ENCODE measurements at places on chromosomes 1 and 21.

- DNase-seq = no peak
These were observed 386.6 kb downstream of the KIF26B start for GRCh38 chr1:245541369-245541768.

- DNase-seq = no peak
These were observed at the start of gene FCAMR for GRCh38 chr1:206970446-206970845. TSS of gene FCAMR (minus strand) at chr1:206970460. CDS start at chr1:206970125, 335 bp downstream.

GRCh38 chr1:198361237-198361767 is 179.2 kb downstream of the ATP6V1G3 start:
- no peak for DNase-seq

DNA sequence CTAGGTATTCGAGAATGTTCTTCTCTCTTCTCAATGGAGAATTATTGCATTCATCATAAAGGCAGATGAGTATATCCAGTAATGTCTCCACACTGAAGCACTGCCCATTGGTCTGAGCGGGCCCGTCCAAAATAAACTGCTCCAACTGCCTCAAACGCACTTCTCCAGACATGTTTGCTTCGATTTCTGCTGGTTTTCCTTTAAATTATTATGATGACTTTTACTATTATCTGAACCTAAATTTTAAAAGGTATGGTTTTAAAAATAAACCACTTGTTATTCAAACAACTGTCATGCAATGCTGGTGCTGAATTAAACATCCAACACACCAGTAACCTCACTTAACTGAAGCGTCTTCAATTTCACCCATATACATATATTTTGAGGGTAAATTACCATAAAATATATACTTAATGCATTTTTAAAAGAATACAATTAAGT is 1.3 kb downstream of the CDC42BPA start:
- DNase-seq = no peak

- DNase-seq = no peak
These were observed 43.2 kb downstream of the CELF3 start for GRCh38 chr1:151673407-151673806.

GRCh38 chr1:228338521-228339051 is 68.0 kb downstream of the TRIM11 start:
- DNase-seq = no peak

DNA sequence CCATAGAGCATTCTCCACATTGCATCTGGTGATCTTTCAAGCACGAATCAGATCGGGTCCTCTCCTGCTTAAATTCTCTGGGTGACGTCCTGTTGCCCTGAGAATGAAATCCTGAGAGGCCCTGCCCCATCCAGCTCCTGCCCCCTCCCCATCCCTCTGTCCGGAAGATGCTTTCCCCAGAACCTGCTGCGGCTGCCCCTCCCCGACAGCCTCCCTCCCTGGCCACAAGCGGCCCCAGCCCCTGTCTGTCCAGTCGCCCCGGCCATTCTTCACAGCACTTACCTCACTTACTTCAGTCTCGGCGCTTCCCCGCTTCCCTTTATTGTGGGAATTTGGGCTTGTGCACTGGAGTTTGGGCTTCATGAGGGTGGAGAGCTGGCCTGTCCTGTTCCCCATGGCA is 40.3 kb downstream of the TAS1R2 start:
- DNase-seq = no peak

GRCh38 chr21:31310750-31311149 is 33.3 kb downstream of the TIAM1 start:
- DNase-seq = peak; percentile 70

DNA sequence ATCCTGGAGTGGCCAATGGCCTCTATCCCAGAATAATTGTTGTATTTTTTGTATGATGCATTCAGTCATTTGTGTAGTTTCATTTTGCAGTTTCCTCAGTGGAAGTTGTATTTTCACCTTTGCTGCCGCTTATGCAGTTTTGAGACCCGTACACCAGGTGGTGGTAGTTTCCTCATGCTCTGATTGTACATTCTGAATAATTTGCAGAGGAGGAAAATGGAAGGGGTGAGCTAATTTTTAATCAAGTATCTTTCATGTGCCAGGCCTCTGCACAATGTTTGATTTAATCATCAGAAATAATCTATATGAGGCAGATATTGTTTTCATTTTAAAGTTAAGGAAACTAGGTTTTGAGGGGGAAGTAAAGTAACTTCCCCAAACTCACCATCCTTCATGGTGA is 29.5 kb downstream of the HLX start:
- DNase-seq = no peak

GRCh38 chr1:174243451-174244000 is 84.2 kb downstream of the RABGAP1L start:
- DNase-seq = no peak

- no peak for DNase-seq
These were observed 633.8 kb downstream of the PTPRC start for GRCh38 chr1:199272628-199273086.

Measured in NCI-H2171 (cell line).